Testis (tissue), 5 donors: ENCODE measurements at places on chromosomes 7 and 10.

DNA sequence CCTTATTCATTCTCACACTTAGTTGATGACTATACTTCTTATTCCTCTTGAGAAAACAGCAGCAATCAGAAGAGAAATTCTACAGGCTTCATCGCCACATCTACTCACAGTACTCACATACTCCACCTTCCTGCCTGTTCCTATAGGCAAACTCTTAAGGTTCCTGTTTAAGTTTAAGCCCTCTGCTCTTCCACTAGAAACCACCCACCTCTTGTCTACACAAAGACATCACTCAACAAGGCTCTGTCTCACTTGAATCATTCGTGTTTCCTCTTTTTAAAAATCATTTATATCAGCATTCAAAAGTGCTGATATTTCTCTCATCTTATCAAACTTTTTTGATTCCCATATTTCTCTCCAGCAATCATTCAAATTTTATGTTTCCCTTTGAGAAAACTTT lies 85.5 kb upstream of the ADO start:
- DNase-seq, result no peak

DNA sequence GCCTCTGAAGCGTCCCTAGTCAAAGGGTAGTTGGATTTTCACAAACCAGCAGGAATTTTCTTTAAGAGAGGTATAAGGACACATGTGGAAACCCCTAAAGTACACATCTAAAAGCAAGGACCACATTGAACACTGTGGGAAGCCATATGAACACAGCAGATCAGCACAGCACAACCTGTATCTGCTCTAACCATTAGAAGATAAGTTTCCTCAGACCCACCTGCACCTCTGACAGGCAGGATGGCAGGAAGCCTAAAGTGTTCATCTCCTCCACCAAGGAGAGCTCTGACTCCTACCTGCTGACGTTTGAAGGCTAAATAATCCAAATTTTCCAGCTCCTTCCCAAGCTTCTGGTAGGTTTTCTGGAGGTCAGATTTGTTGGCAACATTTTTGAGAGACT lies 174.4 kb downstream of the CTNNA3 start:
- DNase-seq, result no peak

GRCh38 chr10:12822893-12823170 lies 178.7 kb downstream of the CCDC3 start:
- no peak for DNase-seq

DNA sequence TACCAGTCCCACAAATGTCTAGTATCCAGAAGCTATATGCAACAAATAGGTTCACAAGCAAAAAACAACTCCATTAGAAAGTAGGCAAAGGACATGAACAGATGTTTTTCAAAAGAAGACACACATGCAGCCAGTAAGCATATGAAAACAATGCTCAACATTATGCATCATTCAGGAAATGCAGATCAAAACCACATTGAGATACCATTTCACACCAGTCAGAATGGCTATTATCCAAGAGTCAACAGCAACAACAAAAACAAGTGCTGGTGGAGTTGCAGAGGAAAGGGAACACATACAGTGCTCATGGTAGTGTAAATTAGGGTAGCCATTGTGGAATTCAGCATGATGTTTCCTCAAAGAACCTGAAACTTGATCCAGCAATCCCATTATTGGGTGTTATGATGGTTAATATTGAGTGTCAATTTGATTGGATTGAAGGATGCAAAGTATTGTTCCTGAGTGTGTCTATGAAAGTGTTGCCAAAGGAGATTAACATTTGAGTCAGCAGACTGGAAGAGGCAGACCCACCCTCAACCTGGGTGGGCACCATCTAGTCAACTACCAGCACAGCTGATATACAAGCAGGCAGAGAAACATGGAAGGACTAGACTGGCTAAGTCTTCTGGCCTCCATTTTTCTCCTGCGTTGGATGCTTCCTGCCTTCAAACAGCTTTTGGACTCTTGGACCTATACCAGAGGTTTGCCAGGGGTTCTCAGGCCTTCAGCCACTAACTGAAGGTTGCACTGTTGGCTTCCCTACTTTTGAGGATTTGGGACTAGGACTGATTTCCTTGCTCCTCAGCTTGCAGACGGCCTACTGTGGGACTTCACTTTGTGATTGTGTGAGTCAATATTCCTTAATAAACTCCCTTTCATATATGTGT lies 218.4 kb upstream of the SEMA3D start:
- DNase-seq, result no peak

- no peak for DNase-seq
These were observed 22.7 kb downstream of the GET4 start for GRCh38 chr7:898855-899681.
